Fibroblast of skin of back (primary cell): ENCODE measurements at places on chromosomes 6 and 20.

DNA sequence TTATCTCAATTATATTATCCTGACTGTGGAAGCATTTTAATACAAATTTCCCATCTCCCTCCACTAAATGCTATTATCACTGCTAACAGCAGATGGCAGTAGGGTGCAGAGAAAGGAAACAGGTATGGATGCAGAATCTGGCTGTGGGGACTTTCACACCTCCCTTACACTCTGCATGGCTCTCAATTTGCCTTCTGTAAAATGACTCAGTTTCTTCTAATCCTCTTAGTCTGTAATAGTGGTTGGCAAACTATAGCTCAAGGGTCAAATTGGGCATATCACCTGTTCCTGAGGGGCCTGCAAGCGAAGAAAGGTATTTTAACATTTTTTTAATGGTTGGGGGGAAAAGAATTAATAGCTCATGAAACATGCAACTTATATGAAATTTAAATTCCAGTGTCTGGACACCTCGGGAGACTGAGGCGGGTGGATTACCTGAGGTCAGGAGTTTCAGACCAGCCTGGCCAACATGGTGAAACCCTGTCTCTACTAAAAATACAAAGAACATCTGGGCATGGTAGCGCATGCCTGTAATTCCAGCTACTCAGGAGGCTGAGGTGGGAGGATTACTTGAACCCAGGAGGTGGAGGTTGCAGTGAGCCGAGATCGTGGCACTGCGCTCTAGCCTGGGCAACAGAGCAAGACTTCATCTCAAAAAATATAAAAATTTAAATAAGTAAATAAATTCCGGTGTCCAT, 83.5 kb downstream of the ZMYND8 start:
- DNase-seq = peak; percentile 78

DNA sequence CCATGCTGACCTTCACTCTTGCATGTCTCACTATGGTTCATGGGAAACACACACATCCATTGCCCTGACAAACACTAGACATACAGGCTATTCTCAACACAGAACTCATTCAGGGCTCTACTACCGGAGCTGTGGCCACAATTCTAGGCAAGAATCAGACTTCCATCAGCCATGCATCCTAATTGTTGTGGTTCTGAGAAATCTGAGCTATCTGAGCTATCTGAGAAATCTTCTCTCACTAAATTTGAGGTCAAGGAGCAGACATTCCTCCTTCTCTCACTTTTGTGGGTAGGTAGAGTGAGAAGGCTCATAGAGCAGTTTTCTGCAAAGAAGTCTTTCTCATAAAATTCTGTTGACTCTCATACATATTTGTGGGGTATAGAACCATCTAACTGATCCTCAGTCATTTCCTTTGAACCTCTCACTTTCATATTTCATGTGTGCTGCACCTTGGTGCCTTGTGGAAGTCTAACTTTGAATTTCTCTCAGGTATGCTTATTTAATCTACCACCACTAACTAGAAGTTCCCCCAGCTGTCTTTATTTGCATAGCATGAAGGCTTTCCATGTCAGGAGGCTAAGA, 43.6 kb downstream of the ADGRF1 start:
- no peak for DNase-seq

GRCh38 chr6:144415835-144416237, 130.7 kb downstream of the UTRN start:
- DNase-seq = peak; percentile 63

DNA sequence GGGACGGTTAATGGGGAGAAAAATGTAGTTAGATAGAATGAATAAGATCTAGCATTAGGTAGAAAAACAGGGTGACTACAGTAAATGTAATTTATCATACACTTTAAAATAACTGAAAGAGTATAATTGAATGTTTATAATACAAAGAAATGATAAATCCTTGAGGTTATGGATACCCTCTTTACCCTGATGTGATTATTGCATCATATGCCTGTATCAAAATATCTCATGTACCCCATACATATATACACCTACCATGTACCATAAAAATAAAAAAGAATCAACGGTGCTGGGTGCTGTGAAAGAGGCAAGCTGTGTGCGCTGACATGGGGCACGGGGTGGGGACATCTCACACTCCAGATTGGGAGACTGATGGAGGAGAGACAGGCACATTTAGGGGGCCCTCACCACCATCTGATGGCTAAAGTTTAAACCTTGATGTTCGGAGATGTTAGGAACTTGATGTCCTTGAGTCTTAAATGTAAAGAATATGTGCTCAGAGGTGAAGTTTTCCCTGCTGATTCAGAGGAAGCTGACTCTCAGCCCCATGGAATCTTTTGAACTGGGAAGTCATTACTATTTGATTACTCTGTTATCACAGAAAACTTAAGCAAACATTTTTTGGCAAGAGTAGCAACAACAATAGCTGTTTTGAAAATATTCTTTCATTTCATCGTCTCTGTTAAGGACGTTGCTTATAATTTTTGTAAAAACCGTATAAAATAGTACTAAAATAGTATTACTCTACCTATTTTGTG, 26.4 kb upstream of the RFPL4B start:
- no peak for DNase-seq

GRCh38 chr6:138544501-138544900, 45.2 kb upstream of the NHSL1 start:
- peak; percentile 71 for DNase-seq

- DNase-seq = peak; percentile 25
Observed at GRCh38 chr20:14142964-14143627, 147.8 kb downstream of the MACROD2 start.

DNA sequence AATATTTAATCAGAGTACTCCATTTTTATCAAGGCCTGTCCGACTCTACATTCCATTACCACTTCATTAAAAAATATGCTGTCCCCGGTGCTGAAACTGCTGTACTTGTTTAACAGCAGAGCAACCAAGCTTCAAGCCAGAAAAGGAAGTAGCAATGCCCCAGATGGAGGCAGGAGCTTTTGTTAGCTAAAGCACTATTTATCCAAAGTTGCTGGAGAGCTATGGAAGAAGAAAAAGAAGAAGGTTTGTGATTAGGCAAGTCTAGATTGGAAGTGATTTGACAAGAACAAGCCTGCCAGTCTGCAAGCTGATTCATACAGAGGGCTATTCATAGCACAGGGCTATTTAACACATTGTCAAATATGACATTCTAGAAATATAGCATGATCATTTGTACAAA, 160.9 kb upstream of the SPTLC3 start:
- DNase-seq = peak; percentile 42

GRCh38 chr6:53702316-53702715, 36.8 kb upstream of the KLHL31 start:
- no peak for DNase-seq

DNA sequence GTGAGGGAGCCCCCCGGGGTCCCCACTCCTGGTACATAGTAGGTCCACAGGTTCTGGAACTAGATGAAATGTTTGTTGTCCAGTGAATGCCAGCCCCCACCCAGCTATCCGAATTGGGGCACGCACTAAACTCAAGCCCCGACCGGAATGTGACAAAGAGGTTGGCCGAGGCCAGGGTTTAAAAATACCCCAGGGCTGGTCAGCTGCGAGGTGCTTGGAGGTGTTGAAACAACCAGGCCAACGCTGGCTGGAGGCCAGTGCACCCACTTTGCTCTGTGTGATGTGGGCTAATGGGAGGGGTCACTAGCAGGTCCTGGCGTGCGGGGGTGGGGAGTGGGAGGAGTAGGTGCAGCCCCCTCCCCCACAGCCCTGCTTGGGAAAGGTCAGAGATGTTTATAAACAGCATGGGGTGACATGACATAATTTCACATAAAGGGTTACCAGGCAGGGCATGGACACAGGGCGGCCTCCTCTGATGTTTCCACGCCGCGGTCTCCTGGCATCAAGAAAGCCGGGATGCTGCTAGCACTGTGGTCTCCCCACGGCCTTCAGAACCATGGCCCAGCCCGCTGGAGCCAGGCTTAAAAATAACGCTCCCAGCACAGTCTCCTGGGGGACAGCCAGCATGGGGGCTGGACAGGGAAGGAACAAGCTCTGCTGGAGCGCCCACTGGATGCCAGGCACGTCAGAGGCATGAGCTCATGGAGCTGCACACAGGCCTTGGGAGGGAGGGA, 111.2 kb upstream of the PTPN1 start:
- DNase-seq = peak; percentile 43

DNA sequence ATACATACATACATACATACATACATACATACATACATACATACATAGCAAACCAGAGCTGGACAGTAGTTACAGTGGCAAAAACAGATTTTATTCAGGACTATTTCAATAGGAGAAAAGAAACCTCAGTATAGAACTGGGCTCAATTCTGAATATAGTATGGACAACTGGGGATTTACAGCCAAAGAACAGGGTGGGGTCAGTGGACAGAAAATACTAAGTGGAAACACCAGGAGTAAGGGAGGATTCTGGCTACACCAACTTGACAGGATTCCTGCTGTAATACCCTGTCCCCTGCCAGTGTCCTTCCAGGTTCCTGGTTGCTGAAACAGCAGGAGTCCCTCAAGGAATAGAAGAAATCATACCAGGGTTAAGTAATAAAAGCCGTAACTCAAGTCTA, 293.1 kb downstream of the SLC35F1 start:
- DNase-seq = no peak

- DNase-seq = no peak
Observed at GRCh38 chr20:1712634-1713624, 55.4 kb upstream of the SIRPG start.

DNA sequence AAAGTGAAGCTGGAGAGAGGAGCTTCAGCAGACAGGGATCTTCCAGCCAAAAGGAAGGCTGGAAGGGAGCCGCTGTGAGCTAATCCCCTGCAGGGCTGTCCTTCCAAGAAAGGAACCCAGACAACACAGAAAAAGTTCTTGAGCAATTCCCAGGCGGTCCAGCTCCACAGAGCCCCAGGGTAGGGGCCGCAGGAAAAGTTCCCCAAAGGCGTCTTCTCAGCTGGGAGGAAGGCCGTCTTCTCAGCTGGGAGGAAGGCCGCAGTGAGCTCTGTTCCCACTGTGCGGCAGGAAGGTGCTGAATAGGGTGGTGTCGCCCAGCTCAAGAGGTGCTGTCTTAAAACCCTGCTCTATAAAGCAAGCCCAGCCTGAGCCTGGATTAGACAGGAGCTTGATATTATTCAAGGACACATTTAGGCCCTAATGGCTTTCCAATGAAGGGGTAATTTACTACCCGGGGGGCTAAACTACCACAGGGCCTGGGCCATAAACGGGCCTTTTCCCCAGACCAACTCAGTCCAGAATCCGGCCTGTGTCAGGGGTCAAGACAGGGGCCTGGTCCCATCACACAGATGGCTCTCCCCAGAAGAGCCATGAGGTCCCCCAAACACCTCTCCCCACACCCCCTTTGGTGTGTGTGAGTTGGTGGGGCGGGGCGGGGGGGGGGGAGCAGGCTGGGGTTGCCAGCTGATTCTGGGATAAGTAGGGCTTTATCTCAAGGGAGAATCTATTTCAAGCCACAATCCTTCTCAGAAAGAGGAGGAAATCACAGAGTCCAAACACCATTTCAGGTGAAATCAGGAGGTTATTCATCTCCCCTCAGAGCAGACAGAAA, 103.6 kb downstream of the NOL4L start:
- no peak for DNase-seq

GRCh38 chr6:12258591-12259075, 31.5 kb upstream of the EDN1 start:
- peak; percentile 38 for DNase-seq

DNA sequence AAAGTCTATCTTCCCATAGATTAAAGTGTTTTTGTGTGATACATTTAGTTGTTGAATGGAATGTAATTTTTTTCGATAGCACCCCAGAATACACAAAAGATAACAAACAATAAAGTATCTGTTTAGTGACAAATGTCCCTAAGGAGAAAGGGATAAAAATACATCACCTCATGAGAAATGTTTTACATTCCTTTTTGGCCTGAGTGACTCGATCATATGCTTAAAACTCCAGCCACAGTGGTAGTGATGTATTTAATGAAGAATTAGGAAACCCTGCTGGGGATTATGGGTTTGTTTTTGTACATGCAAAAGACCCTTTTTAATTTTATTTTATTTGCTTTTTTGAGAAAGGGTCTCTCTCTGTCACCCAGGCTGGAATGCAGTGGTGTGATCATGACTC, 4.3 kb upstream of the SGK1 start:
- DNase-seq = peak; percentile 89

DNA sequence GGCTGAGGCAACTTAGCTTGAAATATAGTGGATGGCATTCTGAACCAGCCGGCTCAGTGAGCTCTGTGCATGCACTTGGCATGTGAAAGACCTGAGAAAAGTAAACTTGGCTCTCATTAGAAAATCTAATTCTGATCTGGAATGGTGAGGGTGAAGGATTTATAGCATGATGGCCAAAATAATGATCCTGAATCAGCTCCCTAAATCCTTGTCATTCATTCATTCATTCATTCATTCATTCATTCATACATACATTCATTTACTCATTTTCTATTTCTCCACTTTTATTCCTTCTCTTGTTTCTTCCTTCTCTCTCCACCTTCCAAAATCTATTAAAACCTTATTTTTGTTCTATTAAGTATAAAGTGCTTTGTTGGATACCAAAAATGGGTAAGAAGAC, 681.1 kb downstream of the DHX35 start:
- no peak for DNase-seq
